ENCODE measurements at places on chromosomes 16 and 17.

DNA sequence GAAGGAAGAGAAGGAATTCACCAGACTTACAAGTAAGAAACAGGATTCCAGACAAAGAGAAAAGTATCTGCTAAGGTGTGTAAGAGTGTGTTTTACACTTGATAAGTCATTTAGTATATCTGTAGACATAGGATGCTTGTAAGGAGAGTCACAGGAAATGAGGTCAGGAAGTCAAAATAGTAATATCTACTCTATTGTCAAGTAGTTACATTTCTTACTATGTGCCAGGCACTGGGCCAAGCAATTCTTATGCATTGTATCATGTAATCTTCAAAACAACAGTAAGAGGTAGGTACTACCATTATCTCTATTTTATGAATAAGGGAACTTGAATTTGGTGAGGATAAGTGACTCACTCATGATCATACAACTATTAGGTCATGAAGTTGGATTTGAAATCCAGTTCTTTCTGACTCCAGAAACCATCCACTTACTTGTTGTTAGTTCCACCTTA, 129.1 kb downstream of the SNX11 start:
- DNase-seq: no peak

DNA sequence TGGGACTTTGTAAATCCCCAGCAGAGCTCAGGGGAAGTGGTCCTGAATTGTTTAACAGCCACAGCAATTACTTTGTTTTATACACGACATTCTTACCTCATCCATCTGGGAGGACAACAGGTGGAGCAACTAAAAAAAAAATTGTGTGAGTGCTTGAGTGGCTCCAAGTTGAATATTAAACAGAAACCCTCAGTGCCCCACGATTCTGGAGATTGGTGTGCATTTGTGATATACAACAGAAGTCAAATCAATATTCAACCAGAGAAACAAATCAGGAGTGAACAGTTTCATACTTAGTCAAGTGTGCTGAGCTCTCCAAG, 204.8 kb downstream of the HAPSTR1 start:
- DNase-seq: no peak

- DNase-seq: no peak
Measured at GRCh38 chr16:67084345-67085028, 25.3 kb upstream of the PHAF1 start.

GRCh38 chr17:14366199-14366598, 65.3 kb downstream of the HS3ST3B1 start:
- DNase-seq: no peak

DNA sequence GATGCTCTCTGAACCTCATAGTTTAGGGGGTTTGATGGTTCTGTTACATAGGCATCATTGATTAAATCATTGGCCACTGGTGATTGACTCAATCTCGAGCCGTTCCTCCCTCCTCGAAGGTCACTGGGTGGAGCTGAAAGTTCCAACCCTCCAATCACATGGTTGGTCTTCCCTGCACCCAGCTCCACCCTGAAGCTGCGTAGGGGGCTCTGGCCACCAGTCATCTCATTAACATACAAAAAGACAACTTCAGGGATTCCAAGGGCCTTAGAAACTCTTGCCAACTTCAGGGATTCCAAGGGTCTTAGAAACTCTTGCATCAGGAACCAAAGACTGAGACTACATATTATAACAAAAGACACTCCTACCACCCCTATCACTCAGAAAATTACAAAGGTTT, 306.5 kb upstream of the TNRC6C start:
- DNase-seq: no peak

DNA sequence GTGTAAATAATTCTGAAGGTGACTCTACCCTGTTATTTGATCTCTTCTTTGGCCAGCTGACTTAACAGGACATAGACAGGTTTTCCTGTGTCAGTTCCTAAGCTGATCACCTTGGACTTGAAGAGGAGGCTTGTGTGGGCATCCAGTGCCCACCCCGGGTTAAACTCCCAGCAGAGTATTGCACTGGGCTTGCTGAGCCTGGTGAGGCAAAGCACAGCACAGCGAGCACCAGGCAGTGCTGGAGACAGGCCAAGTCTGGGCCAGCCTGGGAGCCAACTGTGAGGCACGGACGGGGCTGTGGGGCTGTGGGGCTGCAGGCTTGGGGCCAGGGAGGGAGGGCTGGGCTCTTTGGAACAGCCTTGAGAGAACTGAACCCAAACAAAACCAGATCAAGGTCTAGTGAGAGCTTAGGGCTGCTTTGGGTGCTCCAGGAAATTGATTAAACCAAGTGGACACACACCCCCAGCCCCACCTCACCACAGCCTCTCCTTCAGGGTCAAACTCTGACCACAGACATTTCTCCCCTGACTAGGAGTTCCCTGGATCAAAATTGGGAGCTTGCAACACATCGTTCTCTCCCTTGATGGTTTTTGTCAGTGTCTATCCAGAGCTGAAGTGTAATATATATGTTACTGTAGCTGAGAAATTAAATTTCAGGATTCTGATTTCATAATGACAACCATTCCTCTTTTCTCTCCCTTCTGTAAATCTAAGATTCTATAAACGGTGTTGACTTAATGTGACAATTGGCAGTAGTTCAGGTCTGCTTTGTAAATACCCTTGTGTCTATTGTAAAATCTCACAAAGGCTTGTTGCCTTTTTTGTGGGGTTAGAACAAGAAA, 5.1 kb downstream of the STH start:
- no peak for DNase-seq

DNA sequence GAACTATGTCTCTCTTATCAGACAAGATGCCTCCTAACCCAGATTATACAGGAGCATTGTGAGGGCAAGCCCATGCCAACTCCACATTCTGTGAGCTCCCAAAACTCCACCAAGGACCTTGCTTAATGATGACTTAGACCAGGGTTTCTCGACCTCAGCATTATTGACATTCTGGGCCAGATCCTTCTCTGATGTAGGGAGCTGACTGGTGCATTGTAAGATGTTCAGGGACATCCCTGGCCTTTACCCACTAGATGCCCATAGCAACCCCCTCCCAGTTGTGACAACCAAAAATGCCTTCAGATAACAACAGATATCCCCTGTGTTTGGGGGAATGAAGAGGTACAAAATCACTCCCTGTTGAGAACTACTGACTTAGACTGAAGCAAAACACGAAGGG, 43.6 kb downstream of the HOXB1 start:
- no peak for DNase-seq

GRCh38 chr17:42323268-42323773, 35.0 kb downstream of the STAT5A start:
- DNase-seq: no peak

DNA sequence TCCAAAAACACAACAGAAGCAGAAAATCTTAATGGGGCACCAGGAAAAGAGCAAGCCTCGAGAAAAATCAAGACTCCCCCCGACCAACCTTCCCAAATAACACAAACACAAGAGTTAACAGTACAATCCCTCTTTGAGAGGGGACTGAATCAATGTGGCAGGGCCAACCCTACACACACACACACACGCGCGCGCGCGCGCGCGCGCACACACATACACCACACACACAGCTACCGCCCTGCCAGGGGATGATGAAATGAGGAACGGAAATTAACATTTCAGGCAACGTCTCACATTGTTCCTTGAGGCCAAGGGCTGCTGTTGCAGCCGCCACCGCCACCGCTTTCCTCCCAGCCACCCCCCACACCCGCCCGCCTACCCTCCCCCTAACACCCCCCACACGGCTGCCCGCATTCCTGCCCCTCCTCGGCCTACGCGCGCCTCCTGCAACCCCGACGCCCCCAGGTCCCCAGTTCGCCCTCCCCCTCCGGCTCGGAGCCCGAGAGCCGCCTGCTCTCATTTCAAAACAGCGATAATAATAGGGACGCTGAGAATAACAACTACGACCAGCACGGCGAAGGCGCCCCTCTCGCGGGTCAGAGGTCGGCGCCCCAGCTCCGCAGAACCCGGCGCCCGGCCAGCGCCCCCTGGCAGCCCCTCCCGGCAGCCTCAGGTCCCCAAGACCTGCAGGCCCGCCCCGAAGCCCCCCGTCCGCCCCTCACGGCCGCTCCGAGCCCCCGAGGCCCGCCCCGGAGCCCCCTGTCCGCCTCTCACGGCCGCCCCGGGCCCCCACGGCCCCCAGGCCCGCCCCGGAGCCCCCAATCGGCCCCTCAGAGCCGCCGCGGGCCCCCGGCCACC, 1.1 kb downstream of the ANKRD11 start:
- peak; percentile 93 for DNase-seq

GRCh38 chr17:77728871-77729270, 229.6 kb upstream of the TNRC6C start:
- no peak for DNase-seq

DNA sequence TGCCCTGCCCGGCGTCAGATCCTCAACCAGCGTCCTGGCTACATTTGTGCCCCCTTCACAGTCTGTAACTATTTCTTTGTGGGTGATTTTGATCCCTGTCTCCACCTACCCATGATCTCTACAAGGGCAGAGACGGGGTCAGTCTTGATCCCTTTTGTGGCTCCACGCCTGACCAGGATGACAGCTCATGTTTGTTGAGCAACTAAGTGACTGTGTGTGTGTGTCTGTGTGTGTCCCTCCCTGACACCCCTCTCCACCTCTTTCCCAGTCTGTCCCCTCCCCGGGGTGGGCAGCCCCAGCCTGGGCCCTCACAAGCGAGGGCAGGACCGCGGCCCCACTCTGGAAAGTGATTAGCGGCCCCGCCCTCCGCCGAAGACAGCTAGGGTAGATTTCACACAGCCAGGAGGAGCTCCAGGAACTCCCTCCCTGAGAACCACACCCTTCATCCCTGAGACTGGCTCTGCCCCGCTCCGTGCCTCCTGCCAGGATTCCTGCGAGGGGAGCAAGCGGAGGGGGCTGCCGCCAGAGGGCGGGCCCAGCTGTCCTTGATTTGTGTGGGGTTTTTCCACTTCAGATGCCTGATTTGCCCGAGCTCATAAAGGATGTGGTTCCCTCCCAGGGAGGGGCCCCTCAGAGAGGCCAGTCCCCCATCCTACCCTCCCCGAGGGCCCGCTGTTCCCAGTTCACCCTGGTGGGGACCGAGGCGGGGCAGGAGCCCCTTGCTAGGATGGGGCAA, 5.3 kb upstream of the HS3ST6 start:
- DNase-seq: peak; percentile 20

DNA sequence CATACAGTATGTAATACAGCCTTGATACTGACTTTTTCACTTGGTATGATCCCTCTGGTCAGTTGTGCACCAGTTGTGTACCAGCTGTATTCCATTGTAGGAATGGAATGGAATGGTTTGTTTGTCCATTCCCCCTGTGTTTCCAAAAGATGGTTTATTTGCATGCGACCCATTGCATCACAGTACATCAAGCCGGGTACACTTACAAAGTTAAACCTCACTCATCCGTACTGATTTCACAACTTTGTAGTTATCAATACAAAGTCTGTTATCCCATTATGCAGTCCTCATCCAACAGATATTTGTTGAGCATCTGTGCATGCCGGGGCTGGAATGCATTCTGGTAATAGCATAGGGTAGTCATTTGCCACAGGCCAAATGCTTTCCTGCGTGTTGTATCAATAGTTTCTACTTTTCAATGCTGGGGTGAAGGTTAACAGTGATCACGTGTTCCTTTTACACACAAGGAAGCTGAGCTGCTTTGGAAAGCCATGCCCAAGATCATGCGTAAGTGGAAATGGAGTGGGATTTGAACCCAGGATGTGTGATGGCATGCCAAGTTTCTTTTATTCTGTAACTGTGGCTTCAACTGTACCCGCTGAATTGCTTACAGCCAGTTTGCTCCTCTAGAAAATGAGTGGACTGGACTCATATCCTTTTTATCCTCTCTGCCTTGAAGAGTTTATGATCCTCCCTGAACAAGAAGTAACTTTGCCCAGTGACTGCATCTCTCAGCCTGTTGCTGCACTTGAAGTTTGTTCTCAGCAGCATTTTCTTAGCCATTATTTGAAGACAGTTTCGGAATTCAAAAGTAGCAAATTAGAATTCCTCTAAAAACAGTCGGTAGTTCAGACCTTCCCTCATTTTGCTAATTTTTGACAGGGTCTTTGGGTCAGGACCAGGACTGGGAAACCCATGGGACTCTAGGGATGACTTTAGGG, 228.5 kb downstream of the CCDC182 start:
- DNase-seq: no peak

All from fibroblast of skin of left quadriceps (primary cell).